ENCODE measurements at places on chromosomes 5 and 9.

GRCh38 chr5:74643111-74643562 lies 2.6 kb upstream of the ENC1 start:
- DNase-seq = no peak

- no peak for DNase-seq
Observed at GRCh38 chr9:95422650-95423049, 94.1 kb downstream of the PTCH1 start.

DNA sequence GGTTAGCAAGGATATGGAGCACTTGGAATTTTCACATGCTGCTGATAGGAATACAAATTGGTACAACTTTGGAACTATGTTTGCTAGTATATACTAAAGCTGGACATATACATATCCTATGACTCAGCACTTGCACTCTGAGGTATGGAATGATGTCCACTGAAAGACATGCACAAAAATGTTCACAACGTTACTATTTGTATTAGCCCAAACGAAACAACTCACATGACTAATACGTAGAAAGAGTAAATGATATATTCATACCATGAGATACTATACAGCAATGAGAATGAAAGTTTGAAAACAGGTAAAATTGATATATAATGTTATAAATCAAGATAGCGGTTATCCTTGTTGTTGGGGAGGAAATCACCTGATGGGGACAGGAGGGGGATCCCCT lies 45.5 kb upstream of the CDC42SE2 start:
- no peak for DNase-seq

- DNase-seq = no peak
Observed at GRCh38 chr9:16196206-16196605, 643.4 kb downstream of the CCDC171 start.

GRCh38 chr9:95494022-95494415 lies 22.8 kb downstream of the PTCH1 start:
- peak; percentile 55 for DNase-seq

GRCh38 chr5:81058121-81058520 lies 98.0 kb downstream of the RASGRF2 start:
- DNase-seq = no peak

DNA sequence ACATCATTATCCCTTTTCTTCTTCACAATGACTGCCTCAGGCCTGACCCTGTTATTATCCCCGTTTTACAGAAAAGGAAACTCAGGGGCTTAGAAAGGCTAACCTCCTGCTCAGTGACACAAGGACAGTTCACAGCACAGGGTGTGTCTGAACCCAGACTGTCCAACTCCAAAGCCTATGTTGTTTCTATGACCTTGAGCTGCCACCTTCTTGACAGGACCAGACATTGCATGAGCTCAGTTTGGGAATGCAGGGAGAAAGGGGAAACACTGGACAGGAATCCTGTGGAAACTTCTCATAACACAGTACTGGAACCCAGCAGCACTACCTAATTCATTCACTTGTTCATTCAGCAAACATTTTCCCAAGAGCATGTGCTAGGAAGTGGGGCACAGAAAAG lies 472.8 kb downstream of the CDK5RAP2 start:
- DNase-seq = no peak

DNA sequence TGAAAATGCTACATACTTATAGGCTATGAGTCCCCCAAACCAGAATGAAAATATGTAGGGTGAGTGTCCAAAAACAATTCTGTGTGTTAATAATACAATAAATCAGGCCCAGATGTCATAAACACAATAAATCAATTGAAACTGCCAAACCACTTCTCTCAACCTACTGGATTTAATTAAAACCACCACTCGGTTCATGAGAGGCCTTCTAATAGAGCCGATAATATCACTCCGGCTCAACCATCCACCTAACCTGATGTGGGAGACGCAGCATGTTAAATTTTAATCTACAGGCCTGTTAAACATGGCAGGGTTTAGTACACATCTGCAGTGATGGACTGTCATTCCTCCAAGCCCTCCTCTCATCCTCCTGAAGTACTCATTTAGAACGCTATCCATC lies 734.5 kb upstream of the ZNF608 start:
- no peak for DNase-seq

GRCh38 chr5:148884339-148885020 lies 58.1 kb downstream of the ADRB2 start:
- no peak for DNase-seq

DNA sequence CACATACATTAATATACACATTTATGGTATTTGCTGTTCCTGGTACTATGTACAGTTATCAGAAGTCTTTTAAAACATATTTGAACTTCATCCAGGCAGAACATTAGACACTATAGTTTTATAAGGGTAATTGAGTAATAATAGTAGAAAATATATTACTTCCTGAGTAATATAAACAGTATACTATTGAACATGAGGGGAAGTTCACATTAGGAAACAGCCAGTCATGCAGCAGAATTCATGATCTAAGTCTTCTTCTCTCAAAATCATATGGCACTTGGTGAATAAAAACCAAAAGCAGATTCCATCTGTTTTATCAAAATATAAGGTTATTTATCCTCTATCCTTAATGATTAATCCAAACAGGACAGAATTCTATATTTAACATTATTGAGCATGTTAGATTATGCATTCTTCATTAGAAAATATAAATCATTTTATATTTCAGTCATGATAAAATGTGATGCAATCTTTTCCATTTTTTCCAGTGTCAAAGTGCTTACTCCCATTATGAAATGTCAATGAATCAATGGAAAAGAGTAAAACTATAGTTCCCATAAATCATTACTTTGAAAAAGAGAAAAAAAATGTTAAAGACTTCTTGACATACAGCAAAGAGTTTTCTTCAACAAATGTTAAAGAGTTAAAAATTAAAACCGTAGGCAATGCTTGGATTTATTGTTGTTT lies 584.3 kb upstream of the TUSC1 start:
- DNase-seq = peak; percentile 10

GRCh38 chr9:126093771-126094170 lies 232.9 kb upstream of the MVB12B start:
- DNase-seq = no peak

- no peak for DNase-seq
Observed at GRCh38 chr5:32096891-32097595, 77.1 kb downstream of the GOLPH3 start.

DNA sequence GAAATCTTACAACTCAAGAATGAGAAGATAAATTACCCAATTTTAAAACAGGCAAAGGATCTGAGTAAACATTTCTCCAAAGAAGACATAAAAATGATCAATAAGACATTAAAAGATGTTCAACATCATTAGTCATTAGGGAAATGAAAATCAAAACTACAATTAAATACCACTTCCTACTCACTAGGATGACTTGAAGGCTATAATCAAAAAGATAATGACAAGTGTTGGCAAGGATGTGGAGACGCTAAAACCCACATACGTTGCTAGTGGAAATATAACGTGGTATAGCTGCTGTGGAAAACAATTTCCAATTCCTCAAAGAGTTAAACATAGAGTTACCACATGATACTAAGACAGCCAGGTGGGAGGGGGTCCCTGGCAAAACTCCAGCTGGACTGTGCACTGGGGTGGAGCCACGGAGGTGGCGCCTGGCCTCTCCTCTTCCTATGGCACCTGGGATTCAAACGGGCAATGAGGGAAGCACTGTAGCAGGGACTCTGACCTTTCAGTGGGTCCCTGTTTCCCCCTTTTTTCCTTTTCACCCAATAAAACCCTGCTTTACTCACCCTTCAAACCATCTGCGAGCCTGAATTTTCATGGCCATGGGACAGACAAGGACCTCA lies 5.9 kb downstream of the ARSB start:
- no peak for DNase-seq

DNA sequence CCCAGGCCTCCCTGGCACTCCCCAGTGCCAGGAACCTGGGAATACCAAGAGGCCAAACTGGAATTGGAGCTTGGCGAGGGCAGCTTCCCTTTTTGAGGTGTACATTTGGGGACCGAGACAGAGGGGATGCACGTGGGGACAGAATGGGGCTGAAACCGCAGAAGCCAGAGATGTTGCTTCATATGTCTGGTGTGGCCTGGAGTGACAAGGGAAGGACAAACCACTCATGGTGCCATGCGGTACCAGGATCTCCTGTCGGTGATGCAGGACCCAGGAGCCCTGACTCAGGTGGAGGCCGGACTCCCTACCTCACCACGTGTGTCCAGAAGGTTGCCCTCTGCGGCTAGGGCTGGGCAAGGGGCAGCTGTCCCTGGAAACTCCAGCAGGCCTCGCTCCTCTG lies 4.0 kb upstream of the CSF2 start:
- DNase-seq = no peak

- DNase-seq = no peak
Observed at GRCh38 chr9:136529516-136530460, 16.1 kb downstream of the NOTCH1 start.

- DNase-seq = no peak
Observed at GRCh38 chr5:79621056-79621455, 8.8 kb downstream of the TENT2 start.

- no peak for DNase-seq
Observed at GRCh38 chr9:70534471-70534870, 120.0 kb upstream of the KLF9 start.

DNA sequence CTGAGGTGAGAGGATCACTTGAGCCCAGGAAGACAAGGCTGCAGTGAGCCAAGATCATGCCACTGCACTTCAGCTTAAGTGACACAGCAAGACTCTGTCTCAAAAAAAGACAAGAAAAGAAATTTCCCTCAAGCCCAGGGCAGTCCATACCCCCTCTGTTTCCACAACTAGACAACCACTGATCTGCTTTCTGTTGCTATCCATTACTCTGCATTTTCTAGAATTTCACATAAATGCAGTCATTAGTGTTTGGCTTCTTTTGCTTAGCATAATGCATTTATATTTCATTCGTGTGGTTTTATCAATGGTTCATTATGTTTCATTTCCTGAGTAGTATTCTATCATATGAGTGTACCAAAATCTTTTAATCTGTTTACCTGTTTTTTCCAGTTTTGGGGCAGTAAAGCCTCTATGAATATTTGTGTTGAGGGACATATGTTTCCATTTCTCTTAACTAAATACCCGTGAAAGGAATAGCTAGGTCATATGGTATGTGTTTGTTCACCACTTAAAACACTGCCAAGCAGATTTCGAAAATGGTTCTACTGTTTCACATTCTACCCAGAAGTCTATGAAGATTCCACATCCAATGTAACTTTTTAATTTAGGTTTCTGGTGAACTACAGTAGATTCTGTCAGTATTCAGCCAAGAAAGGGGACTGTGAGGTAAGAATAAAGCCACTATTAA lies 271.8 kb downstream of the ZNF608 start:
- DNase-seq = no peak

GRCh38 chr5:177393206-177393765 lies 7.2 kb downstream of the PFN3 start:
- peak; percentile 20 for DNase-seq

- DNase-seq = peak; percentile 53
Observed at GRCh38 chr5:66830636-66831035, 234.4 kb downstream of the MAST4 start.

GRCh38 chr5:31193591-31194467 lies at the start of gene CDH6:
TSS of gene CDH6 (plus strand) at chr5:31193686. CDS start at chr5:31267474, 73,788 bp downstream.
- DNase-seq = no peak

- DNase-seq = no peak
Observed at GRCh38 chr9:113609562-113610318, 146.2 kb downstream of the RGS3 start.

DNA sequence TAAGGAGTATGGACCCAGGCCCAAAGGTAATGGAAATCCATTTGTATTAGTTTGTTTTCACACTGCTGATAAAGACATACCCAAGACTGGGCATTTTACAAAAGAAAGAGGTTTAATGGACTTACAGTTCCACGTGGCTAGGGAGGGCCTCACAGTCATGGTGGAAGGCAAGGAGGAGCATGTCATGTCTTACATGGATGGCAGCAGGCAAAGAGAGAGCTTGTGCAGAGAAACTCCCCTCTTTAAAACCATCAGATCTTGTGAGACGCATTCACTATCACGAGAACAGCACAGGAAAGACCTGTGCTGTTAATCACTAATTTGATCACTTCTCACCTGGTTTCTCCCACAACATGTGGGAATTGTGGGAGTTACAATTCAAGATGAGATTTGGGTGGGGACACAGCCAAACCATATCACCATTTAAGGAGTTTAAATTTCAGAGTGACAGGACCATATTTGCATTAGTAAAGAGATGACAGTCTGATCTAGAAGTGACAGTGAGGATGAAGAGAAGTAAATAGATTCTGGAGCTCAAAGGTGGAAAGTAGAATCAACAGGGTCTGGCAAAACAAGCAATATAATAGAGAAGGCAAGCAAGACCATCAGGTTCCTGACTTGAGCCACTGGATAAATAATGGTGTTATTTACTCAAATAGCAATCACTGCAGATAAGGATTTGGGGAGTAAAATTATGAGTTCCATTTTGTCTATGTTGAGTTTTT lies 7.5 kb upstream of the FAM169A start:
- no peak for DNase-seq

DNA sequence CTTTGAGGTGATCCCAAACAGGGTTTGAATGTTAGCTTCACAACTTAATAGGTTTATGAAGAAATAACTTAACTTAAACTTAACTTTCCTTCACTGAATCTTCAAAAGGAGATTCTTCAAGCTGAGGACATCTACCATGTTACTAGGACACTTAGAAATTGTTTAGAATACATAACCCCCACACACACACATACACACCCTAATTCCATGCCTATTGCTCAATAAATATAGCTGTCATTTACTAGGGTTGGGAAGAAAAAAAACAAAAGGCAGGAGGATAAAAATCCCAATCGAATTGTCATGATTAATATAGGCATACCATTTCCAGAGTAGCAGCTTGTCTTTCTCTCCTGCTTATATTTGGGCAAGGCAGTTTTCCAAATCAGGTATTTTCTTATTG lies 68.3 kb downstream of the ALDH1A1 start:
- no peak for DNase-seq

- no peak for DNase-seq
Observed at GRCh38 chr9:109471475-109472393, 26.4 kb downstream of the PTPN3 start.

DNA sequence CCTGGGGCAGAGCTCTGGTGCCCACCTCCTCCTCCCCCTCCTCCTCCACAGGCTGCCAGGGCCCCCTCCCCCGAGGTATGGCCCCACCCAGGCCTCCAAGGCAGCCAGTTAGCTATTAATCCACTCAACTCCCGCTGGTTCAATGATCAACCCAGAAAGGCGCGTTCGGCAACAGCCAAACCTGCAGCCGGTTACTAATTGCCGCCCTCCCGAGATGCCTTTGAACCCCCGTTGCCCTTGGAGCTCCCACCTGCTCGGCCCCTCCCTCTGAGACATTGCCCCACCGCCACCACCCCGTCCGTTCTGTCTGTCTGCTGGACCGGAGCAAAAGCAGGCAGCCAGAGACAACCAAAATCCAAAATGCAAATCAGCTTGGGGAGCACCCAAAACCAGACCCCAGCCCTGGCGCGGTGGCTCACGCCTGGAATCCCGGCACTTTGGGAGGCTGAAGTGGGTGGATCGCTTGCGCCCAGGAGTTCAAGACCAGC lies 25.8 kb downstream of the NOTCH1 start:
- DNase-seq = no peak

GRCh38 chr5:36876965-36877666 lies 547 bp downstream of the NIPBL start:
- peak; percentile 80 for DNase-seq
